Gastrocnemius medialis (tissue), 4 donors: ENCODE measurements at places on chromosomes 4 and X. TPM values are rescaled to one million over a fixed set of nuclear protein-coding genes. Genes with fewer than 3 reads are reported as not detected.

GRCh38 chr4:39825090-39825489, 127.2 kb downstream of the UBE2K start:
- no peaks in the 10 kb centered on the region for H3K36me3 ChIP-seq
- no peak overlapping the region for H3K27ac ChIP-seq
- no peak for DNase-seq
- H3K27me3 ChIP-seq, result no peaks in the 10 kb centered on the region
- no peak overlapping the region for H3K4me3 ChIP-seq

The DCAF12L1 gene
- not detected for total RNA-seq

The XAGE2 gene
- not detected for total RNA-seq

The JCHAIN gene
- total RNA-seq, result not detected

DNA sequence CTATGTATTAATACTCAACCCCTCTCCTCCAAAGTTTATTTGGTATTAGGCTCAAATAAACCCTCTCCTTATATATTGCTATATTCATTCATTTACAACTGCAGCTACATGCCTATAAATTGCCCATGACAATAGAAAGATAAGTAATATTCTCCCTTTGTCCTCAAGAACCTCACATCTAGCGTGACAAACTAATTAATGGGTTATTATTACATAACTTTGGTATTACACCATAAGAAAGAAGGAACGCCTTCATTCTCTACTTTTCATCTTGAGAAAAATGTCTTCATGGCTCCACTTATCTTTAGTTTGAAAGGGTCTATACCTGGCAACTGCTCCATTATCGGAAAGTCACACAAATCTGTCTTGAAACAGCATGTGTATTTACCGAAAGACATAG, 157.7 kb upstream of the RASGEF1B start:
- H3K27ac ChIP-seq, result no peak overlapping the region
- peaks cover 17% of the 10 kb centered on the region for H3K4me1 ChIP-seq
- no peak overlapping the region for H3K4me3 ChIP-seq
- H3K36me3 ChIP-seq, result no peaks in the 10 kb centered on the region

DNA sequence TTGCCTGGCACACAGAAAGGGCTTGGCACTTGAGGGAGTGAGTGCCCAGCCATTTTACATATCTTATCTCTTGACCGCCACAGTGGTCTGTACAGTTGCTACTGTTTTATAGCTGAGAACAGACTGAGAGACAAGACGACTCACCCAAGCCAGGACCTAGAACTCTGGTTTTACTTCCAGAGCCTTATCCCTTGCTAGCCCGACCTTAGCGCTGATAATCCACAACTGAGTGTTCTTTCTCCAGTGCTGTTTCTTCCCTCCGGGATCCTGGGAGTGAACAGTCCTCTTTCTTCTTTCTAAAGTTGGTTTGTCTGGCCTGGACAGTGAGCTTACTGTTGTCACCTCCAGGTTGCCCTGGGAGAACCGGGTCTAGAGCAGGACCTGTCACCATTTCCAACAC, 52.5 kb upstream of the TADA2B start:
- H3K4me3 ChIP-seq, result no peak overlapping the region
- H3K27me3 ChIP-seq, result no peaks in the 10 kb centered on the region
- H3K27ac ChIP-seq, result peak overlapping the region; percentile 98
- no peaks in the 10 kb centered on the region for H3K36me3 ChIP-seq
- peaks cover 66% of the 10 kb centered on the region for H3K4me1 ChIP-seq

The ZNF630 gene
- 0.82 TPM for total RNA-seq

The GK2 gene
- total RNA-seq, result not detected

GRCh38 chr4:102787096-102787881, 26.5 kb upstream of the MANBA start:
- H3K36me3 ChIP-seq, result no peaks in the 10 kb centered on the region
- H3K4me1 ChIP-seq, result no peaks in the 10 kb centered on the region
- no peak overlapping the region for H3K4me3 ChIP-seq
- no peaks in the 10 kb centered on the region for H3K27me3 ChIP-seq
- no peak overlapping the region for H3K27ac ChIP-seq
- DNase-seq, result no peak

DNA sequence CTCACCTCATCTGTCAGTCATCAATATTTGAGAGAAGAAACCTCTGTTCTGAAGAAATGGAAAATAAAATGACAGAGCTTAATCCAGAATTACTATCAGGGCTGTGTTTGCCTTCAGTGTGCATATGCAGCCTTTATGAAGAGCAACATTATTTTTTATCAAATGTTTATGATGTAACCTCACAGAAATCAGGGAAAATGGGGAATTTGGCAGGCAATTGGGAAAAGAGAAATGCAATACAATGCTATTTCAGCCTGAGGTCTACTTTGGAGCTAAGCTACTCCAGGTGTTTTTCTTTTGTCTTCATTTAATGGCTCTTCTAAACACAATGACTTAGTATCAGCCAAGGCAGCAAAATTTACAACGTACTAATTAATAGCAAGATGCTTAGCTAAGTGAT, 241.1 kb upstream of the TET2 start:
- DNase-seq, result no peak
- no peak overlapping the region for H3K27ac ChIP-seq
- H3K27me3 ChIP-seq, result no peaks in the 10 kb centered on the region
- H3K36me3 ChIP-seq, result no peaks in the 10 kb centered on the region

DNA sequence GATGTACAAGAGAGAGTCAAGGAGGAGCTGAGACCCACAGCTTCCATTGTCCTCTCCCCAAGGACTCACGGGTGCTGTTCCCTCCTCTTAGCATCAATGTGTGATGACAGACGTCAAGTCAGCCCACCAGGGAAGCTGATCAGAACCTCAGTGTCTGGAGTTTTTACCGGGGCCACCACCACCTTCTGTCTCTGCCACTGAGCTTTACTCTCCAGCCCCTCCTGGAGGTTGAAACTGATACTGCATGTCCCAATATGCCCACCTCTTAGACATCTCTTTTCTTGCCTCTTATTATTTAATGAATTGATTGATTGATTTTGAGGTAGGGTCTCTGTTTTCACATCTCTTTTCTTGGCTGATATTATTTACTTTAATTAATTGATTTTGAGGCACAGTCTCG, 10.3 kb upstream of the AKAP17A start:
- H3K4me1 ChIP-seq, result no peaks in the 10 kb centered on the region
- no peaks in the 10 kb centered on the region for H3K27me3 ChIP-seq
- no peak overlapping the region for H3K27ac ChIP-seq

DNA sequence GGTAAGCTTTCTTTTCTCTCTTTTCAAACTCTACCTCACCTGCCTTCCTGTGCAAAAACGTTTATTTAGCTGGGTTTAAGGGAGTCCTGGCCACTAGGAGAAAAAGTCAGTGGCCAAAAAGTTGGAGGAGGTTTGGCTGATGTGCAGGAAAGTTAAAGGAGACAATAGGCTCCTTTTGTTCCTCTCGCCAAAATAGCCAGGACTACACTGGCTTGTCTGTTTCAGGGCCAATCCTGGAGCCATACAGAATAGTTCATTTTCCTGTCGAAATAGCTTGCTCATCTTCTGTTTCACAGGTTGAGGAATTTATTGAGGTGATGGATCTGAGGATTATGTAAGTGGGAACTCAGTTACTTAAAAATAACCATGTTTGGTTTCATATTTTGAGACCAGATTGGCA, 423 bp downstream of the HEPH start:
- H3K4me1 ChIP-seq, result no peaks in the 10 kb centered on the region
- no peak for DNase-seq
- no peaks in the 10 kb centered on the region for H3K27me3 ChIP-seq
- H3K4me3 ChIP-seq, result no peak overlapping the region

The MAGEA8 gene
- not detected for total RNA-seq

The SCML2 gene
- total RNA-seq, result 0.75 TPM

DNA sequence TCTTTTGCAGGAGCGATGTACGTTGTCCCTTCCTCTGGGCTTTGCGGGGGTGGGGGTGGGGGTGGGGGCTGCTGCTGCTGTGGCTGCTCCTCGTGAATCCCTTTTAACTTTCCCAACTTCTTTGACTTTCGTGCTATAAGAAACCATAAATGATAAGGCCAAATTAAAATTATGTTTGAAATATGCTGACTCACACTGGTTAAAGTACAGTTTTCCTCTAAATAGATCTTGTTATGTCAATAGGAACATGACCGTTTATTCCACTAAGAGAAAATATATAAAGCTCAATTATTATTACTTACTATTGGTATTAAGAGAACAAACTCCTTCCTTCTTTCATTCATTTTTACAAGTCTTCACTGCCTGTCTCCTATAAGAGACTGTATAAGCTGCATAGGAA, 287.4 kb downstream of the NR3C2 start:
- H3K27ac ChIP-seq, result no peak overlapping the region
- no peak overlapping the region for H3K4me3 ChIP-seq
- H3K36me3 ChIP-seq, result no peaks in the 10 kb centered on the region
- no peak for DNase-seq

DNA sequence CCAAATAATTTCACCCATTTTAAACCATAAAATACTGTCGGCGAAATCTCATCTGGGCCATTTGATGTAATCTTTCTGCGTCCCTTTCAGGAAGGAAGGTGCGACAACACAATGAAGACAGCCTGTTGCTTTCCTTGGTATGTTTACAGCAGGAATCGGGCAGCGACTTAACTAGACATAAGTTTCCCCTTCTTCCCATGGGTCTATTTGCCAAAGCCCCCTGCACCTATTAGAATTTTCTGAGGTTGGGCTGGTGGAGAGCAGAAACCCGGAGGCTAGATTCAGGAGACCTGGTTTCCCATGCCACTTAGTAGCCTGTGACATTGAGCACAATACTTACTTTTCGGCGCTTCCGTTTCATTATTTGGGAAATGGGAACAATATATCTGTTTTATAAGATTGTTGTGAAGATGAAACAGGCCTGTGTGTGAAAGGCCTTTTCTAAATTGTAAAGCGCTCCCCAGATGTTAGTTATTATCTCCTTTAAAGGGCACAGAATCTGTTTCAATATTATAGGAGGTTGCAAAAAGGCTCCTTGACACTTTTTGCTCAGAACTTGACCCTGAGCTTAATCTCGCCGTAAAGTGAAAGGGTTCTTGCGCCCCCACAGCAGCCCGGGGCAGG, 552 bp upstream of the AFF1 start:
- H3K27ac ChIP-seq, result peak overlapping the region; percentile 99
- no peaks in the 10 kb centered on the region for H3K27me3 ChIP-seq
- no peak for DNase-seq
- H3K36me3 ChIP-seq, result peaks cover 28% of the 10 kb centered on the region

The AMBN gene
- total RNA-seq, result not detected

- H3K4me3 ChIP-seq, result no peak overlapping the region
- H3K4me1 ChIP-seq, result no peaks in the 10 kb centered on the region
- no peak overlapping the region for H3K27ac ChIP-seq
- no peak for DNase-seq
These were observed 41.5 kb downstream of the KIAA0232 start for GRCh38 chr4:6824071-6824470.

The ETDB gene
- total RNA-seq, result not detected

The IL15 gene
- total RNA-seq, result 3.0 TPM

DNA sequence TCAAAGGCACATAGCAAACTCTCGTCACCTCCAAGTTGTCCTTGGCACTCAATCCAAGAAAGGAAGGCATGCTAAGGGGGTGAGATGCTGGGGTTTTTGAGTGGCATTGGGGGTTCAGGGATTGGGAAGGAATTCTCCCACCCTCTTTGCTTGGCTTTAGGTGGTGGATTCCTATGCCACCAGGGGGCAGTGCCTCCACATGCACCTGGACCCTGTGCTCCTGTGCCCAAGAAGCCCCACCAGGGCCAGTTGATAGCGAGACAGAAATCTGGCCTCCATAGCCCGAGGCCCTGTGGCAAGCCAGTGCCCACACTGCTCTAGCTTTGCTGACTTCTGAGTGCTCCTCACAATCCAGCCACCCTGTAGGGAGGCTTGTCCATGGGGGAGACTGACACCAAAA, 2.0 kb upstream of the FATE1 start:
- no peak overlapping the region for H3K4me3 ChIP-seq
- H3K4me1 ChIP-seq, result no peaks in the 10 kb centered on the region
- no peak for DNase-seq
- H3K27me3 ChIP-seq, result no peaks in the 10 kb centered on the region
- no peak overlapping the region for H3K27ac ChIP-seq

DNA sequence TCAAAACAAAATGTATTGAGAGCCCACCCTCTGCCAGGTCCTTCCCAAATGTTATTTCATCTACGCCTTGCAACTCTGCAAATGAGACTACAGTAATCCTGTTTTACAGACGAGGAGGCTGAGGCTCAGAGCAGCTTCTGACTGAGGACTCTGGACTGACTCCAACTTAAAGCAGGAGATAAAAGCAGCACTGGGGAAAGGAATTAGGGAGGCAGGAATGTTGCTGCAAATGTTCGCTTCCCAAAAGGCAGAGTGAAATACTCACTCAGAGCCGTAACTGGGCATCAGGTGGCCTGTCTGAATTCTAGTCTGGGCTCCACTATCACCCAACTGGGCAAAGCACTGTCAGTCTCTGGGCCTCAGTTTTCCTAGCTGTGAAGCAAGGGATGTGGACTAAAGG, 94.7 kb upstream of the SRD5A3 start:
- no peak overlapping the region for H3K27ac ChIP-seq
- no peaks in the 10 kb centered on the region for H3K27me3 ChIP-seq
- no peaks in the 10 kb centered on the region for H3K4me1 ChIP-seq
- H3K36me3 ChIP-seq, result no peaks in the 10 kb centered on the region
- H3K4me3 ChIP-seq, result no peak overlapping the region

DNA sequence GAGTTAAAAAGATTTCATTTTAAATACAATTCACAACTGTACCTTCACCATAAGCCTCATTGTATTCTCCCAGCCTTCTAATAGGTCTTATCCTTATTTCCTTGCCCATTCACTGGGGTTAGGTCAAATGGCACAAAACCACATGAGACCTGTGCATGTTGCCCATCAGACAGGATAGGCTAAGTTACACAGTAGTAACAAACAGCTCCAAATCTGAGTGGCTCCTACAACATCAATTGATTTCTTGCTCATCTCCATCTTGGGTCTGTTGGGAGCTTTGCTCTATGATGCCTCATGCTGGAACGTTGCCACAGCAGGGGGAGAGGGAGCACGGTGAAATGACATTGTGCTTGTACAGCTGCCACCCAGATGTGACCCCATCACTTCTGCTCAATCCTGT, 70.6 kb downstream of the DHX15 start:
- peaks cover 5% of the 10 kb centered on the region for H3K4me1 ChIP-seq
- H3K27ac ChIP-seq, result no peak overlapping the region
- DNase-seq, result no peak
- H3K27me3 ChIP-seq, result no peaks in the 10 kb centered on the region
- H3K4me3 ChIP-seq, result no peak overlapping the region

- no peaks in the 10 kb centered on the region for H3K4me1 ChIP-seq
- no peaks in the 10 kb centered on the region for H3K27me3 ChIP-seq
- no peak overlapping the region for H3K27ac ChIP-seq
- H3K36me3 ChIP-seq, result no peaks in the 10 kb centered on the region
These were observed 4.4 kb upstream of the PRKX start for GRCh38 chrX:3717742-3718420.

- no peak overlapping the region for H3K27ac ChIP-seq
- no peaks in the 10 kb centered on the region for H3K4me1 ChIP-seq
- no peaks in the 10 kb centered on the region for H3K27me3 ChIP-seq
These were observed 7.9 kb upstream of the KLF3 start for GRCh38 chr4:38656111-38656510.
